ENCODE measurements at places on chromosomes 2 and 18. TPM values are rescaled to one million over a fixed set of nuclear protein-coding genes. Genes with fewer than 3 reads are reported as not detected.
A peak's percentile ranks its signal among the peaks of the same experiment; 100 is the strongest.

Gene FAM110C
- 49.9 TPM for total RNA-seq

Gene PLA2R1
- 18.3 TPM for total RNA-seq

Gene GPR39
- 2.8 TPM for total RNA-seq

Gene SNRPD1
- 8.4 TPM for total RNA-seq

Gene LRRTM1
- total RNA-seq = not detected

- DNase-seq = peak; percentile 52
These were observed 250.1 kb downstream of the NDUFA10 start for GRCh38 chr2:239774933-239775622.

DNA sequence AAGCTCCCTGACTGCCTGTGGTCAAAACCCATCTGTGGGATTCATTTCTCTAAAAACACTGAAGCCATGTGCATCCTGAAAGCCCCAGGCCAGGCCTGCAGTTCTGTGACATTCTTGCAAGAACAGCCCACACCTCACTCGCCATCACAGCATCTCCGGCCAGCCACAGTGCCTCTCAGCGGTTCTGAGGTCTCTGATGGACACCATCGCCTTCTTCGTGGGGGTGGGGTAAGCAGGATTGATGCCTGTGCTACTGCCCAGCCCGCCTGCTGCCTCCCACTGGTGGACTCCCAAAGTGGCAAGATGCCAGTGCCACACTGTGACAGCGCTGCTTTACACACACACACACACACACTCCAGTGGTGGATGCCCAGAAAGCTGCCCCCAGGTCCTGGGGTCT lies 5.2 kb upstream of the PRLH start:
- DNase-seq = no peak

DNA sequence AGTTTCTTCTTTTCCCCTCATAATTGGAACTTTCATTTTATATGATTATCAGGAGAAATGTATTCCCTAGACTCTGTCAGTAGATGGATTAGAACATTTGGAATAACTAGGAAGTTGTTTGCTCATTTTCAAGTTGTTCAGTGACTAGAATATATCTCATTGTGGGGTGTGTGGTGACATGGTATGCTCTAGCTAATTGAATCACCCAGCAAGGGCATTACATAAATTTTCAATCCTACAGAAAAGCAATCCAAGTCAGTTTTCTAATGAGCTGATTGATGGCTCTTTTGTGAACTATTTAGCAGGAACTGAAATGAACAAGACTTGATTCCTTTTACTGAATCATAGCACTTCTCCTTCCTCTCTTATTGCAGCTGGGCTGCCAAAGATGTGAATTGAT lies 461.4 kb downstream of the TGIF1 start:
- no peak for DNase-seq

GRCh38 chr18:11529081-11529480 lies 80.3 kb upstream of the SLC35G4 start:
- DNase-seq = no peak

DNA sequence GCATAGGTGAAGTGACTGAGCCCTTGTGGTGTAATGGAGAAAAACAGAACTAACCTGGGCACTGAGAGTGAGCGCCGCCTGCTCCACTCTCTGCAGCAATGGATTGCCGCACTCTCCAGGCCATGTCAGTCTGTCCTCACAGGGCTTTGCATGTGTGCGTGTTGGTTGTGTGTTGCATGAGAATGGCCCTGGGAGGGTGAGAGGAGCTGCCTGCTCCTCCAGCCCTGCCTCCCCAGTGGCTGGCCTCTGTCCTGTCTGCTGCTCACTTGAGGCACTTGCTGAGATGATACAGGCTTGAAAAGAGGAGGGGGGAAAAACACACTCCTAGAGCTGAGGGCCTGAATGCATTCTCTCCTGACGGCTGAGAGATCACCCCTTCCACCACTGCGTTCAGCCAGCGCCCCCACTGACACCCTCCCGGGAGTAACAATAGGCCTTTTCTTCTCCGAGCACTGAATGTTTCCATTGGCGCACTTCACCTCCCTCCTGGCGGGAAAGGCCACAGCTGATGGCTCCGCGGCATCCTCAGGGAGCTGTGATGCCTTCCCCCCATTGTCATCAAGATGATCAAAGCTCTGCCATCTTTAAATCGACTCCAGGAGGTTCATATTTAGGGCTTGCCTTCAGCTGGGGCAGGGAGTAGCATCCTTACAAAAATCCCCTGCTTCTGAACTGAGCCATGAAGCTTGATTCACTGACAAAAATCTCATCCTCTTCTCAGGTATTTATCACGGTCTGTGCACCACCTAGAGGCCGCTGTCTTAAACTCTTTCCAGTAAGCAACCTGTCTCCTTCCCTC lies 49.9 kb upstream of the DAPL1 start:
- DNase-seq = no peak

DNA sequence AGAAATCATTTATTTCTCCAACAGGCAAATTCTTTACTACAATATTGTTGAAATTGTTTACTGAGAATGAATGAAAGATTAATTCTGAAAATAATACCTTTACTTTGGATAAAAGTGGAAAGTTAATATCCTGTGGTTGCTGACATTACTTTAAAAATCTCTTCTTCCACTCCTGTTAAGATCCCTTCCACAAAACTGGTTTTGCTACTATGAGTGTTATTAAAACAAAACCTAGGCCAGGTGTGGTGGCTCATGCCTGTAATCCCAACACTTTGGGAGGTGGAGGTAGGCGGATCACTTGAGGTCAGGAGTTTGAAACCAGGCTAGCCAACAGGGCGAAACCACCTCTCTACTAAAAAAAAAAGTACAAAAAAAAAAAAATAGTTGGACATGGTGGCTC lies 123.9 kb upstream of the CCDC150 start:
- DNase-seq = no peak

GRCh38 chr2:56014046-56014730 lies 90.6 kb upstream of the EFEMP1 start:
- DNase-seq = no peak

DNA sequence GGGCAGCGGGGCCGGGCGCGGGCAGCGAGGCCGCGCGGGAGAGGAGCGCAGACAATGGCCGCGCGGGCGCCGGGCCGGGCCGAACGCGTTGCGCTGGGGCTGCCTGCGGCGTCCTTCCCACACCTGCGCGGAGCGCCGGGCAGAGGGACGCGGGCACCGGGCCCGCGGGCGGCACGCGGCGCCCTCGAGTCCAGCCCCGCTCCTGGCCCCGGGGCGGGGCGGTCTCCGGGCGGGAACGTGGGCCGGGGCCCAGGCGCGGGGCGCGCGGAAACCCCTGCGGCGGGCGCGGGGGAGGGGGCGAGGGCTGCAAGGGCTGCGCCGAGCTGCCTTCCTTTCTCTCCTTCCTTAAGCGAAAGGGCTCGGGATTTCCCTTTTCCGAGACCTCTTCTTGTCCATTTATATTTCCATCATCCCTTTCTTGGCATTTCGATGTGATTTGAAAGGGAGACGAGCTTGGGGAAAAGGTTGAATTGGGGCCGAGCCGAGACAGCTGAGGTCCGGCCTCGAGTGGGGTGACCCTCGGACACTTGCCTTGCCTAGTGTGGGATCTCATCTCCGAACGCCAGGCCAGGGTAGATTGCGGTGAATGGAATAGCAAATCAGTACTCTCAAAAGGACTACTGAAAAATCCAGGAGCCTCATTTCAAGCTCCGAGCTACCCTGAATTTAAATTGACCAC lies 676 bp downstream of the KLHL23 start:
- DNase-seq = no peak

DNA sequence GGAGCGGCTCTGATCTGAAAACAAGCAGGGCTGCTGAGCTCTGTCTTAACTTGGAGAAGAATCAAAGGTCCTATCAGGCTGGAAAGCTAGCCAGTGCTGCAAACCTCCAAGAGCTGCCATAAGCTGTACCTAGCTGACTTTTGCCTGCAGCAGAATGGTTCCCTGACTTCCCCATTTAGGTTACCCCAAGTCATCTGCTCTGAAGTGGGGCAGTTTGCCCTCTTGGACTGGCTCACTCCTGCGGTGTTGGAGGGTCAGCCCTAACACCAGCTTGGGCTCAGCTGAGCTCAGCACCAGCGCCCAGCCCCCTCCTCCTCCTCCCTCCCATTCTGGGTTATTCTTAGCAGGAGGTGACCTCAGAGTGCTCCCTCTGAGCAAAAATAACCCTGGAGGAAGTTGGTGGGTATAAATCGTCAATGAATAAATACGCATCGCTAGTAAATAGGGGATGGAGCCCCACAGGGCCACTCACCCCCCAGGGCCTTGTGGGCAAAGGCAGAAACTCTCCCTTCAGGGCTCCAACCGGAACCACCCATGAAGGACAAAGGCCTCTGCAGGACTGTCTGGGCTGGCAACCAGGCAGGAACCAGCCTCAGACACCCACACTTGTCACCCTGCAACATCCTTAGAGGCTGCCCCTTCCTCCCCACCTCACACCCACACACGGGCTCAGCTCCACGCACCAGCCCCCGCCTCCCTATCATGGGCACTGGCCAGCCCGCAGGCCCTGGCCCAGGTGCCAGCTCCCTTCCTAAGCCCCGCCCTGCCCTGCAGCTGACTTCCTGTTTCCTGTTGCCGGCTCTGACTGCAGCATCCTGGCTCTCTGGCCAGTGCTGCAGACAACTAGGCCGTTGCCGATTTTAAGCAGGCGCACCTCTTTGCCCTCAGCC lies 46.9 kb downstream of the DNMT3A start:
- DNase-seq = peak; percentile 65

- DNase-seq = no peak
These were observed 21.6 kb downstream of the SMAD7 start for GRCh38 chr18:48929212-48929612.

DNA sequence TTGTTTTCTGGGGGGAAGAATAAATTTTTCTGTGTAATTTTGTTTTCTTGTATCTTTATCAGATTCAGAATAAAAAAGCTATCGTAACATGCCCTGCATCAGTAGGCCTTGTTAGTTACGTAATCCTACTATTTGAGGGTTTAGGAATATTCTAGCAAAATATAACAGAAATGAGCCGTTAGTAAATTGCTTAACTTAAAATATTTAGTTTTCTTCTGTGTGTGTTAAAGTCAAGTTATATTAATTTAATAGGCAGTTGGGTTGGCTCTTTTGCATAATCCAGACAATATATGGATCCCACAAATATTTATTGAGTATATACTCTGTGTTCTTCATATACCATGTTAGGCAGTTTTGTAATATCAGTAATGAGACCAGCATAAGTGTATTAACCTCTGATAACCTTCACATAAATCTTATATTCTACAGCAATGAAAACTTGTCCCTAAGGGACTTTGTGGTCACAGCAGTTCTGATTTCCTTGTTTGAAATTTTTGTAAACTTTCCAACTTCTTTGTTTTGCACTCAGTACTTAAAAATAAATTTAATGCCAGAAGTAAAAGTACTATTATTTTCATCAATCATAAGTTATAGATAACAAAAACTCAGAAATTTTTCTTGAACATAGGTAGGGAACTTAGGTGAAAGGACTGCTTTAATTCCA lies 151.9 kb downstream of the FMNL2 start:
- no peak for DNase-seq

DNA sequence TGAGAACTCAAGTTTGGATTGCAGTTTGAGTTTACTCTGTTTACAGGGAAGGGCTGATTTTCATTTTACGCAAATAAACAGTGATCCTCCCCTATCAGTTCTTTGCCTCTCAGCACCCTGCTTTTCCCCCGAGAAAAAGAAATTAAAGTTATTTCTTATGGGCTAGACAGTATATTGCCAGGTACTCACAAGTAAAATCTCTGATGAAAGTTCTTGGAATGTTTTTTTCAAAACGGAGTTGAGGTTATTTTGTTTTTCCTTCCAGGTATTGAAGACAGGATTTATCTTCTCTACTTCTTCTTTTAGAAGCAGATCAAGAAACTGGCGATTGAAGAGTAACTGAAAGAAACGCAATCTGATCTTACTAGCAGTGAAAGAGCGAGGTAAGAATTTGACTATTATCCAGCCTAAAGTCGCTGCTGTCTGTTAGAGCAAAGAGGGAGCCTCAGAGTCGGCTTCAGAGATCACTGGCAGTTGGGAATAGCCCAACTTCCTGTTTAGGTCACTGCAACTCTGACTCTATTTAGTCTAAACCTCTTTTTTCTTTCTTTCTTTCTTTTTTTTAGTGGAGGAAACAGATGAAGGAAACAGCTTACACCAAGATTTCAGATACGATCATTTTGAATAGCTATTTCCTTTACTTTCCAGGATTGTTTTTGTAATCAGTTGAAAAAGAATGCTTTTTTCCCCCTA lies at the start of gene TFPI:
Gene TFPI, minus strand, starts transcription at position 425 of the 693 bp plus-strand sequence. CDS start 50,667 bp downstream, outside the sequence.
- DNase-seq = peak; percentile 42

- DNase-seq = no peak
These were observed 148.7 kb upstream of the SLC1A4 start for GRCh38 chr2:64840426-64840881.
